ENCODE measurements at places on chromosomes 4 and X.

- no peak for DNase-seq
These were observed 273.0 kb downstream of the SLC7A11 start for GRCh38 chr4:137968956-137969678.

DNA sequence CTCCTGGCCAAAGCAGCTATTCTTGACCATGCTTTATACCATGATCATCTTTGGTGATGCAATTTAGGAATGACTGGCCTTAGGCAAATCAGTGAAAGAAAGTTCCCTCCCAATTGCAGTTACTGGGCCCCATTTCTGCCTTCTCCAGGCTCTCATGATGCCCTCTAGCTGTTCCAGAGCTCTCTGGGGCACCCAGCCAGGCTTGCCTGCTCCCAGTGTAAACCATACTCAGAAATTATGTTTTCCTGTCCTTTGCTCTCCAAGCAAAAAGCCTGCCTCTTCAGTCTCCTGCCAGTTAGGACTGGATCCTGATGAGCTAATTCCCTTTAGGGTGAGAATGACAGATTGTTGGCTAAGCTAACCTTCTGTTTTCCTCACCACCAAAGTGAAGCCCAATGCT, 85.3 kb upstream of the RBPJ start:
- DNase-seq = no peak

GRCh38 chr4:76639288-76639687, 204.3 kb downstream of the SHROOM3 start:
- DNase-seq = no peak

DNA sequence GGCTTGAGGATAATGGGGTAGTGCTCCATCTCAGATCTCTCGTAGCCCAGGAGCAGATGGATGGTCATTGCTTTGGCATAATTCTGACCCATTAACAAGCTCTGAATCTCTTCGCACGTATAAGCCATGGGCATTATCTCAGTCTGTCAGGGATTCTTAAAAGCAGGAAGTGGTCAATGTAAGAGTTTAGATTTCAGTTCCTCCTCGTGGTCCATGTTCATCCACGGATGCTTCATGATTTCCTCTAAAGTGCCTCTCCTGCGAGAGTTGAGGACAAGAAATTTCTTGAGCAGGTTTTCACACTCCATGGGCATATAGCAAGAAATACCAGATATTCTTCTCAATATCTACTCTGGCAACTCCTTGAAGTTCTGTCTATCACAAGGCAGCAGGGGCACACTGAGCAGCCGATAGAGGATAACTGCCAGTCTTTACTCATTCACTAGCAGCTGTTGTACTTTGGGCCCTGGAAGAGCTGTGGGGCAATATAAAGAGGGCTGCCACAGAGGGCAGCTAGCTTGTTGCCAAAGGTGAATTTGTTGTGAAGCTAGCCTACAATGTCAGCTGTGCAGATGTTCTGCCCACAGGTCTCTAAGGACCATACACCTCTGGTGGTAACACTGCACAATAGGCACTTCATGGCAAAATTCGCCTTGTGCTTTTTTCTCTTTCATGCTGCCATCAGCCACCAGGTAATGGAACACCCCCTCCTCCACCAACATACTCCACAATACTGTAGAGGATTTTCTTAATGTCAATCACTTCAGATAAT, 52.0 kb upstream of the WDR17 start:
- DNase-seq = no peak

GRCh38 chr4:145012841-145013240, 85.2 kb downstream of the ANAPC10 start:
- DNase-seq = no peak

GRCh38 chr4:169956091-169956843, 69.9 kb downstream of the MFAP3L start:
- DNase-seq = no peak

DNA sequence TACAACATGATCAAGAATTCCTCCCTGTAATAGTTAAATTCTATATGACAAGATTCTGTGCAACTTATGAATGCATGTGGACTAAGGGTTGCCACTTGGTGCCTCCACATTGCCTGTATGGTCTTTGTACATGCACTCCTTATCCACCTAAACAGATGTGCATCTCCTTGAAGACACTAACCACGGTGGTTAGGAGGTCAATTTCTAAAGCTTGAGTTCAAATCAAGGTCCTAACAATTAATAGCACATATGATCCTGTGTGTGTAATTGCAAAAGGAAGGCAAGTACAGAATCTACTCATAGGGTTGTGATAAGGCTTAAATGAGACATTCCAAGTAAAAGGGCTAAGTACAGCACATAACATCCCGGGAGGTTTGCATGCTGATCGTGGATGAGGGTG, 1.5 kb upstream of the IL21 start:
- no peak for DNase-seq

DNA sequence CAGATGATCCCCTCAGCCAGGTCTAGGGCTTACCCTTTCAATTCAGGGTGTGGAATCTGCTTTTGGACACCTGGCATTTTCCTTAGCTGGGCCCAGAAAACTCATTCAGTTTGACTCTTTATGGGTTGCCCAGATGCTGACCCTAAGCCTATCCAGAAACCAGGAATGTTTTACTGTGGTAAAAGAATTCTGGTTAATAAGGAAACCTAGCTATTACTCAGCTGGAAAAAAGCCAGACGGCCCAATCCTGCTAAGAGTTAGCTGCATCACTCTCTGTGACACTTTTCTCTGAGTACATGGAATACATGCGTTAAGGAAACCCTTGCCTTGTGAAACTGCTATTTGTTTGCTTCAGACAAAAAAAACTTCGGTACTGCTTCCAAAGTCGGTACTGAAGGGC, 28.0 kb downstream of the ING2 start:
- no peak for DNase-seq

All from naive thymus-derived CD8-positive, alpha-beta T cell (primary cell).